Motor neuron (in vitro differentiated cells): ENCODE measurements at places on chromosomes 11 and 22. TPM values are rescaled to one million over a fixed set of nuclear protein-coding genes. Genes with fewer than 3 reads are reported as not detected.

Gene KRTAP5-6
- not detected in 2 replicates for total RNA-seq

Gene CASP4
- total RNA-seq: 0.53 and 0.57 TPM in 2 replicates

Gene OR51B4
- 0.31 TPM in 1 of 2 replicates, not detected in the other for total RNA-seq

Gene MOGAT2
- 0.36 and 0.48 TPM in 2 replicates for total RNA-seq

Gene LUZP2
- total RNA-seq: 22.1 and 48.5 TPM in 2 replicates

Gene DTX4
- total RNA-seq: 0.11 and 0.15 TPM in 2 replicates

Gene ZNF215
- 3.1 and 3.4 TPM in 2 replicates for total RNA-seq

GRCh38 chr22:24107661-24108060, 73.6 kb upstream of the SUSD2 start:
- no peak for ATAC-seq

- ATAC-seq: no peak
Observed at GRCh38 chr11:107508201-107508857, 50.7 kb upstream of the CWF19L2 start.

DNA sequence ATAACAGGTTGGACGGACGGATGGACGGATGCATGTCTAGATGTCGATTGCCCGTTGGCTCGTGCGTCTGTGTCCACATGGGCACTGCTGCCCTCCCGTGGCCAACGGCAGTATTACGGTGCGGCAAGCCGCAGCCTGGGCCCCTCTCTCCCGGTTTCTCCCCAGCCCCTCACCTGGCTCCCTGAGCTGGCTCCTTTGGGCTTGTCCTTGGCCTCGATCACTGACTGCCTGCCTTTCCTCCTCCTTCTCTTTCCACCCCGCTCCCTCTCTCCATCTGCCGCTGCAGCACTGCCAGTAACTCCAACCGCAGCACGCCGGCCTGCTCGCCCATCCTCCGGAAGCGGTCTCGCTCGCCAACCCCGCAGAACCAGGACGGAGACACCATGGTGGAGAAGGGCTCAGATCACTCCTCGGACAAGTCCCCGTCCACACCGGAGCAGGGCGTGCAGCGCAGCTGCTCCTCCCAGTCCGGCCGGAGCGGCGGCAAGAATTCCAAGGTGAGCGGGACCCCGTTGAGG, 77.3 kb downstream of the SCN3B start:
- ATAC-seq: peak; percentile 85

GRCh38 chr11:19251577-19251976, 10.8 kb upstream of the E2F8 start:
- ATAC-seq: no peak

GRCh38 chr22:24592851-24593558, at the start of gene LRRC75B:
Gene LRRC75B, minus strand, starts transcription at chr22:24593073. Its CDS starts 34 bp downstream, at chr22:24593039.
- peak; percentile 86 for ATAC-seq

DNA sequence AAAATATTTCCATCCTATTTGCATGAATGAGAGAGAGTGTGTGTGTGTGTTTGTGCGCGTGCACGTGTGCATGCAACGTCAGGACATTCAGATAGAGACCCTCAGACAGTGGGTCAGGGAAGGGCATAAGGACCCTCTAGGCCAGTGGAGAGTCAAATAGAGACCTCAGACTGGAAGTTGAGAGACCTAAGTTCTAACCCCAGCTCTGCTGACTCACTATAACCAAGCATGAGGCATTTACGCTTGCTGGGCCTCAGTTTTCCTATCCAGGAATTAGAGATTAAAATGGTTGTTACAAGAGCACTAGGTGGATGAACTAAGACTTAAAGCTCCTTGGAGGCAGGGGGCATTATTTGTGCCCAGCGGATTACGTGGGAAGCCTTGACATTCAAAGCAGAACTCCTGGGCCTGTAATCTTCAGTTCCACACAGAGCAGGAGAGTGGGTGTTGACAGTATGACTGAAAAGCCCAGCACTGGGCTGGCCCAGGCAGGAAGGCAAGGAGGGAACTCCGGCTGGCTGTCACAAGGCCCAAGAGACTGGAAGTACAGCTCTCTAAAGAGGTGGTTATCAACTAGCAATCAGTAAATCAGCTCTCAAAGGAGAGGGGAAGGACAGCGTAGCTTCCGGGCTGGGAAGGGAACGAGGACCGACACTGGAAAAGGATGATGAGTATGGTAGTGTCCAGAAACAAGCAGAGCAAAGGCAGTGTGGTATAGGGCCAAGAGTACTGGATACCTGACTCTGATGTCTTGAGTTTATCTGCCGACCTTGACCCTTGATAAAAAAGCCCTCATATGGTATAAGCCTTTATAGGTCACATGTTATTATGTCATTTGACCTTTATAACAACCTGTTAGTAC, 9.2 kb downstream of the RHOG start:
- ATAC-seq: no peak

DNA sequence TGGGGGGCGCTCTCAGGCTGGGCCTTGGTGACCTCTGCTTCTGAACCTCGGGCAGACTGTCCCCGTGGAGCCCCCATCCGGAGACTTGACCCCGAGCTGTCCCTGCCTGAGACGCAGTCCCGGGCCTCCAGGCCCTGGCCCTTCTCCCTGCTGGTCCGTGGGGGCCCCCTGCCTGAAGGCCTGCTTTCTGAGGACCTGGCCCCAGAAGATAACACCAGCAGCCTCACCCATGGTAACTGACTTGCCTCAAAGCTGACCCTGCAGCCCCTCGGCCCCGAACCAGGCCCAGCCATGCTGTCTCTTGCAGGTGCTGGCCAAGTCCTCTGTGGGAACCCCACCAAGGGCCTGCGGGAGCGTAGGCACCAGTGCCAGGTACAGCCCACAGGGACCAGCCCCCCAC, 8.9 kb downstream of the LMNTD2 start:
- ATAC-seq: no peak

GRCh38 chr22:17205432-17205831, 13.8 kb downstream of the ADA2 start:
- no peak for ATAC-seq

- no peak for ATAC-seq
Observed at GRCh38 chr11:94884376-94884775, 89.0 kb downstream of the CWC15 start.

- ATAC-seq: no peak
Observed at GRCh38 chr11:108432783-108433182, 34.5 kb downstream of the C11orf65 start.

DNA sequence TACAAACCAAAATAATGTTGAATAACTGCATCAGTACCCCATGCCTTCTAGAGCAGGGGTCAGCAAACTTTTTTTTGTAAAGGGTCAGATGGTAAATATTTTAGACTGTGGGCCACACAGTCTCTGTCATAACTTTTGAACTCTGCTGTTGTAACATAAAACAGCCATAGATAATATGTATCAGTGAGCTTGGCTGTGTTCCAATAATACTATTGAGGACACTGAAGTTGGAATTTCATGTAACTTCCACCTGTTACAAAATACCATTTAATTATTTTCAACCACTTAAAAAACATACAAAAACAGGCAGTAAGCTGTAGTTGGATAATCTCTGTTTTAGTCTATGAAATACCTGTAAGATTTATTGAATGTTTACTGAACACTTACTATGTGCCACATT, 55.2 kb downstream of the PICALM start:
- ATAC-seq: no peak

GRCh38 chr22:26522592-26522991, 10.3 kb upstream of the TFIP11 start:
- no peak for ATAC-seq

DNA sequence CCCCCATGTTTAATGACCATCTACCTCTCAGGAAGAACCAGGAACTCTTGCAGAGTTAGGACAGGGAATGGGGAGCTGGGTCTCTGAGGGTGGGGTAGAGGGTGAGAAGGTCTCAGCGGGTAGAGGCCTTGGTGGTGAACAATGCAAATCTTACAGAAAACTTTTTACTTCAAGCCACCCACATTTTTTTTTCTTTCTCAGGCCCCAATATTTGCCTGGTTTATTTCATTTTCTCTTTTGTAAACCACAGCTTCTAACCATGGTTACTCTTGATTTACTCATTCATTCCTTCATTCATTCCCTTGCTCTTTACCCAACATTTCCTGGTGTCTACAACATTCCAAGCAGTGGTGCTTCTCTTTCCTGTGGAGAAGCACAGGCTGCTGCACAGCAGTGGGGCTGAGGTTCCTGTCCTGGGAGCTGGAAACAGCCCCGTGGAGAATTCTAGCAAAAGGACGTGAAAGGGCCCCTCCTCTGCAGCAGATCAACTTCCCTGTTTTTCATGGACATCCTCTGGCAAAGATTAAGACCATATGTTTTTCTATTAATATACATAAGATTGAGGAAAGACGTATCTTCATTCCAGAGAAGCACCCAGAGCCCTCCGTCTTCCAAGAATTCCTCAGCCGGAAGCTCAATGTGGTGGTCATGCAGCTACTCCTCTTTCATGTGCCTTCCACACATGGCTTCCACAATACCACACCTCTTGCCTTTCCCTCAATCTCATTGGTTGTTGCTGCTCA, 224.4 kb upstream of the SESN3 start:
- ATAC-seq: no peak

GRCh38 chr11:57460758-57461749, 726 bp downstream of the RTN4RL2 start:
- ATAC-seq: no peak
